ENCODE measurements at places on chromosomes 1 and 21.

DNA sequence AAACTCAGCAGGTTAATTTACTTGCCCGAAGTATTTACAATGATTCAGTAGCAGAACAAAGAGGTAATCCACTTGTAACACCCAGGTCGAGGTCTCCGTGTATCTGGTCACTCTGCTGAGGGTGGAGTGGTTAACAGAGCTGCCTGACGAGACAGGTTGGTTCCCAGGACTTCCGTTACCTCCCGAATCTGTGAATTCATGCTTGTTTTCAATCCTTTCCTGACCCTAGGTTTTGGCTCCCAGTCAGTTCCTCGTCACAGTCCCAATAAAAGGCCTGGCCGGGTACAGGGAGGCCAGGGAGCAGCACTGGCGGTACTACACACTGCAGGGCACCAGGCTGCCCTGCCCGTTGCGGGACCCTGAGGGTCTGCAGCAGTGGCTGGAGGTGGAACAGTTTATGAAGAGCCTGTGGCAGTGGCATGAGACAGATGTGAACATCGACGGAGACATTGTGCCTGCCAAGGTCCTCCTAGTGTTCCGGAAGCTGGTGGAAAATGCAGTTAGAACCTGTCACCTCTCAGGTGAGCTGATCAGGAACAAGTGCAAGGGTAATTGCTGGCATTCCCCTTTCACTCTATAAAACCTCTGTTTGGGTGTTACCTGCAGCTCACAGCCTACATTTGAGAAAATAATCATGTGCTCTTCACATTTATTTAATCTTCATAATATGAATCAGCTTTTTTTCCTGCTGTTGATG lies 12.8 kb downstream of the MAB21L3 start:
- DNase-seq = no peak

DNA sequence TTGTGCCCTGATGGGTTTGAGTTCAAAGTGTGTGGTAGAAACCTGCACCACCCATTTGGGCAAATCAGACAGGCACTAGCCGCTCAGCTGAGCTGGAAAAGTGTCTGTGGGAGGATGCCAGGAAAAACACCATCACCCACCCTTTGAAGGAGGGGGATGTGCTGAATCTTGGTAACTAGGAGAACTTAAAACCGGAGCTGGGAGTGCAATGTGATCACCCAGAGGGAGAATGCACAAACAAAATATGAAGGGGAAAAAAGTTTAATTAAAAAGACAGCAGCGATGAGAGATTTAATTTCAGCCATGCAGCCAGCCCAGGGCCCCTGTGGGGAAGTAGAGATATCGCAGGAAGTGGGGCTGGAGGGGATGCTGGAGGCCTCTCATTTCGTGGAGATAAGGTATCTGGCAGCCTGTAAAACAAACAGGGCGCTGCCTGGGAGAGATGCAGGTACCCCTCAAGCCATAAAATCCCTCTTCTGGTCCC lies 86.8 kb upstream of the BCAR3 start:
- no peak for DNase-seq

DNA sequence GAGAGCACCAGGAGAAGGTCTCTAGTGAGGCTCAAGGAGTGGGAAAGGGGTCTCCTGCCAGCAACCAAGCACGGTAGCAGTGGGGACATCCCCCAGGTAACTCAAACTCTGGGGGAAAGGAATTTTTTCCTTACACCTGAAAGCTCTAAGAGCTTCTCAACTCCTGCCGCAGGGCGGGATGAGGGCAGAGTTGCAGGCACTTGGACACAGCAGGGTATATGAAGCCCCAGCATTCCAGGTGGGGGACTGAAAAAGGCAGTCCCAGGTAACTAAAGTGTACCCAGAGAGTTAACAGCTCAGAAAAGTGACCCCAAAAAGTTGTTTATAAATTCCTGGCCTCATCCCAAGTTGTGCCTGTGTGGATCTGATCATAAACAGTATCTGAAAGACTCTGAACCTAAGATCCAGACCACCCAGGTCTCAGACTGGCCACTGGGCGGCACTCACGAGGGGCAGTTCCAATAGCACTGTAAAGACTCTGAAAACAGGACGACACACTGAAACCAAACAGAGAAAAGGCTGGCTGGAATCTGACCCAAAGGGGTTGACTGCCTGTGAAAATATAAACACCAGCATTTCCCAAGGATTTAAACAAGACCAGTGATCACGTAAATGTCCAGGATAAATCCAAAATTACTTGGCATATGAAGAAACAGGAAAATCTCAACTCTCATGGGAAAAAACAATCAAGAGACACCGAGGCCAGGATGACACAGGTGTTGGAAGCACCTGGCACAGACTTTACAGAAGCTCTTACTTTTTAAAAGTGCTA lies 47.5 kb downstream of the HSF2BP start:
- no peak for DNase-seq

- DNase-seq = no peak
These were observed 101.2 kb downstream of the ZSCAN20 start for GRCh38 chr1:33573661-33574060.

GRCh38 chr1:26754086-26754874 lies 33.5 kb upstream of the PIGV start:
- DNase-seq = no peak
